Right ventricle myocardium superior (tissue), 1 donor: ENCODE measurements at places on chromosomes 2 and 18. TPM values are rescaled to one million over a fixed set of nuclear protein-coding genes. Genes with fewer than 3 reads are reported as not detected.

NTSR2 gene
- total RNA-seq, result 0.19 TPM

OR6B2 gene
- total RNA-seq, result not detected

RAB6C gene
- 0.22 TPM for total RNA-seq

AQP12A gene
- total RNA-seq, result not detected

IL1B gene
- total RNA-seq, result 0.30 TPM
